ENCODE measurements at places on chromosomes 6 and 20.
A peak's percentile ranks its signal among the peaks of the same experiment; 100 is the strongest.

DNA sequence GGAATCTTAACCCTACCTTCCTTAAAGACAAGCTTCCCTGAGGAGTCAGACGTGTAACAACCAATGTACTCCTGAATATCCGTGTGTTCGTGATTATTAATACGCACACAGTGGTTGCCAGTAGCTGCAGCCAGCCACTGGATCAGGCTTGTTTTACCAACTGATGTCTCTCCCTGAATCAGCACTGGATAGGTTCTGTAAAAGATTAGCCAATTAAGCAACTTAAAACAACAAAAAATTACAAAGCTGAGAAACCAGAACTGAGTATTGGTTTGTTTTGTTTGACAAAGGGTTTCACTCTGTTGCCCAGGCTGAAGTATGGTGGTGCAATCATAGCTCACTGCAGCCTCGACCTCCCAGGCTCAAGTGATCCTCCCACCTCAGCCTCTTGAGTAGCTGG is 69.3 kb downstream of the MDN1 start:
- no peak for DNase-seq

DNA sequence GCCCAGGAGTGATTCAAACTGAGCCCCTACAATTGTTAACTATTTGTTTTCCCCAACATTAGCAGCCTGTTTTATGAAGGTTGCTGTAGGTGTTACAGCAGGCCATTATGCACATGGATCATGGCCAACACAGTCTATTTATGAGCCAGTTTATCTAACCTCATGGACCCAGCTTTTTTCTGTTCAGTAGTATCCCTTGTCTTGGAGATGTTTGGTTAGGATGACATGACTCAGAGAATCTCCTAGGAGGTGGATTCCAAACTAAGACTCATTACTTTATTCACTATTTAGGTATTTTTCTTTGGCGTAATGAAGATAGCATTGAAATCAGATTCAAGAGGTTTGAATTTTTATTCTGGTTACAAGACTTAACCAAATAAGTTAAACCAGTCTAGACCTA is 62.8 kb upstream of the TFB1M start:
- no peak for DNase-seq

GRCh38 chr20:46363874-46364669 is 42.3 kb downstream of the ELMO2 start:
- DNase-seq: peak; percentile 84

- no peak for DNase-seq
Observed at GRCh38 chr6:49849213-49849907, 17.0 kb downstream of the CRISP1 start.

- no peak for DNase-seq
Observed at GRCh38 chr6:110564703-110565421, 88.4 kb upstream of the SLC22A16 start.

- no peak for DNase-seq
Observed at GRCh38 chr6:116633685-116634084, 17.4 kb downstream of the RSPH4A start.

GRCh38 chr6:114055349-114055748 is 84.4 kb upstream of the HDAC2 start:
- DNase-seq: no peak

- DNase-seq: no peak
Observed at GRCh38 chr6:128067446-128068118, 166.7 kb upstream of the THEMIS start.

DNA sequence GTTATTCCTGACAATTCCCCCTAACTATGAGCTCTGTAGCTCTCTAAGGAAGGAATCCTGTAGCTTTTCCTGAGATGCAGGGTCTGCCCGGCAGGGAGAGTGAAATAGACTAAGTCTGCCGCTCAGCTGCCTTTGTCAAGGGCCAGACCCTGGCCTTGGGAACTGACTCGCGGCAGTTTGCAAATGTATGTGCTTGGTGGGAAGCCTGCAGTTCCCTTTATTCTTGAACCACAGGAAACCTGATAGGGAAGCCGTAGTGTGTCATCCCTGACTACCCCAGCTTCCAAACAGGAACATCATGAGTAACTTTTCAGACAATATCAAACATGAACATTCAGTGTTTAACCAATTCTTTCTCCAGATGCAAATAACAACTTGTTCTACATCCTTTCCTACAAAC is 78.7 kb upstream of the IFNGR1 start:
- DNase-seq: no peak

- DNase-seq: no peak
Observed at GRCh38 chr6:112787371-112787770, 440.2 kb downstream of the RFPL4B start.

- DNase-seq: no peak
Observed at GRCh38 chr6:125584468-125584939, 164.9 kb upstream of the HEY2 start.

DNA sequence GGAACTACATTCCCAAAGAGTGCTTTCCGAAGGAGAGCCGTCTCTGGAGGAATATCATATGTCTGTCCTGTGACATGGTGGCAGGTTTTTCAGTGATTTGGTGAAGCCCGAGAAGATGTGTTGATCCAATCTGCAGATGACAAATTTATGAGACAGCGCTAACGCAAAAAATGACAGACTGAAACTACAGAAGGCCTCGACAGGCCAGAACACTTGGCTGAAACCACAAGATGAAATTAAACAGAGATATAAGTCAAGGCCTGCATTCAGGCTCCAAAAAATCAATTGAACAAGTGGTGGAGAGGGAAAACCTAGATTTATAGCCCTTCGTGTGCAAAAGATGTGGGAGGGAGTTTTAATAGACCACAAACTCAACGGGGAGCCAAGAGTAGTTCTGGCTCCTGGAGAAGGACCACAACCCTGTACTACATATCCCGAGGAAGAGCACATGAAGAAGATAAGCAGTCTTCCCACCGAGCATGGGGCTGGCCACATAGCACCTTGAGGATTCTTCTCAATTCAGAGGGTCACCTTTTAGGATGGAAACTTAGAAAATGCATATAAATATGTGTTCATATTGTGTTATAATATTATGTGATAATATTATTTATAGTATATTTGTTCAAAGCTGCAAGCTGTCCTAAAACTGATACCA is 231.3 kb upstream of the PDE10A start:
- no peak for DNase-seq

GRCh38 chr6:72894091-72894490 is 272.2 kb downstream of the KCNQ5 start:
- no peak for DNase-seq

DNA sequence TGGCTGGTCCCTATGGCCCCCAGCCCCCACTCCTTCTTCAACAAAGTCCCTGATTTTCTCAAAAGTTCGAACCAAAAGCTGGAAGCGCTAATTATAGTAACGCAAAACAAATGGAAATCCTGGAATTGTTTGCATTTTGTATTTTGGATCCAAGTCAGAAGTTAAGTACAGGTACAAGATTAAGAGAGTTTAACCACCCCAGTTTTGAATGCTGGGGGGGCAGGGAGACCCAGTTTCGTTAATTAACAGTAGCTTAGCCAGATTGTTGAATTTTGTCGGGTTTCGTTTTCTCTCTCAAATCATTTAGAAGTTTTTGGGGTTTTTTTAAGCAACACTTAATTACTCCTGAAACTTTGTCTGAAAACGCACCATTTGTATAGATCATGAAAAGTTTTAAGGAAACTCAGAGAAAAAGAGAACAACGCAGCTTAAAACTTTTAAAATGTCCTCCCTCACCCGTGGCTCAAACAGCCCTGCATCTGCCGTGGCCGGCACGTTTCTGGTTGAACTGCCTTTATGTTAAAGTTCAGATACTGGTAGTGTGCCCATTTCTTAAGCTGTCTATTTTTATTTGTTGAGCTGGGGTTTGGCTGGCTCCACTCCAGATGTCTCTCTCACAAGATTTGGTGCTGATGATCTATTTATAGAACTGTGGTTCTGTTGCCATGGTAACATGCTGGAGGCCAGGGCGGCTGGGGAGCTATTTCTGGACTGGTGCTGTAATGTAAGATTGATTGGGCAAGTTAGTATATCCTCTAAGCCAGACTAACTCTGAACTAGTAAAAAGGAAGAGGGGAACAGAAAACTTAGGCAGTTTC is 55.0 kb downstream of the GNAS start:
- peak; percentile 55 for DNase-seq

DNA sequence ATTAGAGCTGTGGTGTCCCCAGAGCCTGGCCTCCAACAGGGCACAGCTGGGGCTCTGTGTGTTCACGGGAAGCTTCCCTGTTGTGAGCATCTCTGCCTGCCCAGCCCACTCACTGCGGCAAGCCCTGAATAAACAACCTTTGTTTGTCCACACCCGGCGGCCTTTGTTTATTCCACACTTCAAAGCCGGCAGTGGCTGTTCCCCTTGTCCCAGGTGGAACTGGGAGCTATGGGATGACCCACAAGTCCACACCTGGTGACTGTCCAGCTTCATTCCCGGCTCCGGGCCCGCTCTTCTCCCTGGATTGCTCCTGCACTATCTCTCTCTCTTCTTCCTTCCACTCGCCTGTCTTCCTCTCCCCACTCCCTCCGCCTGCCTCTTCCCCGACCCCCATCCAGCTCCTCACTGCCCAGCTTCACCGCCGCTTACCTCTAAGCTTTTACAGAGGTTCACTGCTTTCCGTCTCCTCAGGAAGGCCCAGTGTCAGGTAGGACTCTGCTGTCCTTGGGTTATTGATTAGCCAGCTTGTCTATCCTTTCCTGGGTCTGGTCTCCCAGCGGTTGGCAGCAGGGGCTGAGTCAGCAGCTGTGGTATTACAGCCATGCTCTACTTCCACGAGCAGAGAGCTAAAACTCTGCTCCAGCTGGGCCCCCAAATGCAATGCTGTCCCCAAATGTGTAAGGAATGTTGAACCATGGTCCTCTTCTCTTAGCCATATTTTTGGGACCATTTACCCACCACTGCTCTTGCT is 17.8 kb downstream of the DACT2 start:
- no peak for DNase-seq

DNA sequence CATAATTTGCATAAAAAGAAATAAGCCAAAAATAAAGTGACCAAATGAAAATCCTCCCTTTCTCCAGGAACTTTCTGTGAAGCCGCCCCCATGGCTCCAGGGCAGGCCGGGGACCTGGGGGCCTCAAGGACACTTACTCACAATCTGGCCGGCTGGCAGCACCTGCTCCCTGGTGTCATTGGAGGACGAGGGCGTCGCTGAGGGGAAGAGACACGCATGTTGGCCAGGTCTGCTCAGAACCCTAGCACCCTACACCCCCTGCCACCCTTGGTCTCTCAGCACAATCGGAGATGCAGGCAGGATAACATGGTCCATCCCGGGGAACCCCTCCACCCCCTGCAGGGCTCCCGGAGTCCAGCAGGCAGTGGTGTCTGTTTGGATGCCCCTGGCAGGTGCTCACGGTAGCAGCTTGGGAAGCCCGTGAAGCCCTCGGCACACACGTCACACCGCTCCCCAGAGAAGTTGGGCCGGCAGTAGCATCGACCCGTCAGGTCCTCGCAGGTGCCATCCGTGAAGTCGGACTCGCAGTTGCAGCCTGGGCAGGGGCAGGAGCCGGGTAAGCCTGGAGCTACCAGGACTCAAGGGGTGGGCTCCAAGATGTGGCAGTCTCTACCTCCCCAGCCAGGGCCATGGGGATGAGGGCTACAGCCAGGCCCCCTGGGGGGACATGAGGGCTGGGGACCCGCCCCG is 21.3 kb downstream of the LAMA5 start:
- no peak for DNase-seq

DNA sequence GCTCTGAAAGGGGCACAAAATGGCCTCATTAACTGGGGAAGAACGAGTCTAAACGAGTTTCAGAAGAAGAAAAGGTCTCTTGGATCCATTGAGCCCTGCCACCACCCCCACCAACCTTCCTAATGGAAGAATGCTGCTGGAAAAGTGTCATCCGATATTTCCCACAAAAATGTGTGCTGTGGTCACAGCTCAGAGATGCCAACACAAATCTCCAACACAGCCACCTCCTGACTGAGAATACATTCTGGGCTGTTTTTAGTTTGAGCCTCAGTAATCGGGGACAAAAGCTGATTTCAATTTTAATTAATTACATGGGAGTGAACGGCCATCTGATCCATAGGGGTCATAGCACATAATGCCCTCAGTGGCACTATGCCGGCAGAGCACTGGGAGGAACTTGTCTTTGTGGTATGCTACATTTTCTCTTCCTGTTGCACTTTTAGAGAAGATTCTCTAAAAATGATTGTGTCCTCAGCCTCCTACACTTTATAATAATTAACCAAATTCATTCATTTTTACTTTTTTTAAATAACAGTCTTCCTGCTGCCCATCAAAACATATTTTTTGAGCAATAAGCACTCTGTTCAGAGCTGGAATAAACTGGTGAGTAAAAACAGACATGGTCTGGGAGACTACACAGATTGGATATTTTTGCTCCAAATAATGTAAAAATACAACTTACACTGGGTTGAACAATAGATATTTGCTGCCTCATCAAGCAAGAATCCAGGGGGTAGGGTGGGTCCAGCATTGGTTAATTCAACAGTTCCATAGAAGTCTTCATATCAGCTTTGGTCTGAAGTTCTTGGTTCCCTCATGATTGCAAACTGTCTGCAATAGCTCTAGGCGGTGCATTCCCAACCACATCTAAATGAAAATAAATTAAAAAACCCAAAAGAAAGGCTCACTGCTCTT is 143.6 kb upstream of the TMEM170B start:
- no peak for DNase-seq

DNA sequence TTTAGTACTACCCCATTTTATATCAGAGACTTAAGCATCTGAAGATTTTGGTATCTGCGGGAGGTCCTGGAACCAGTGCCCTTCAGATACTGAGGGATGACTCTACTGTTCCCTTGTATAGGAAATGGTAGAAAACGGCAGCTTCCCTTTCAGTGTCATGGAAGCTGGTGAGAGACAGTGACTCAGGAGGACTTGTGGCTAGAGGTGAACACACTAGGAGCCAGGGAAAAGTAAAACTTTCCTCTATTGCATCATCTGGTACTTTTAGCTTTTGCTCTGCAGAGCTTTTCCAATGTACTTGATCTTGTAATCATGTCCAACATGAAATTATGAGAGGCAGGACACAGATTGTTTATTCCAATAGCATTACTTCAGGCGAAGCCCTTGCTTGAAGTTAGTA is 45.0 kb downstream of the RNF144B start:
- no peak for DNase-seq

GRCh38 chr20:1875183-1875554 is 20.0 kb upstream of the SIRPA start:
- DNase-seq: no peak

- no peak for DNase-seq
Observed at GRCh38 chr20:62309198-62309944, 6.6 kb downstream of the ADRM1 start.

DNA sequence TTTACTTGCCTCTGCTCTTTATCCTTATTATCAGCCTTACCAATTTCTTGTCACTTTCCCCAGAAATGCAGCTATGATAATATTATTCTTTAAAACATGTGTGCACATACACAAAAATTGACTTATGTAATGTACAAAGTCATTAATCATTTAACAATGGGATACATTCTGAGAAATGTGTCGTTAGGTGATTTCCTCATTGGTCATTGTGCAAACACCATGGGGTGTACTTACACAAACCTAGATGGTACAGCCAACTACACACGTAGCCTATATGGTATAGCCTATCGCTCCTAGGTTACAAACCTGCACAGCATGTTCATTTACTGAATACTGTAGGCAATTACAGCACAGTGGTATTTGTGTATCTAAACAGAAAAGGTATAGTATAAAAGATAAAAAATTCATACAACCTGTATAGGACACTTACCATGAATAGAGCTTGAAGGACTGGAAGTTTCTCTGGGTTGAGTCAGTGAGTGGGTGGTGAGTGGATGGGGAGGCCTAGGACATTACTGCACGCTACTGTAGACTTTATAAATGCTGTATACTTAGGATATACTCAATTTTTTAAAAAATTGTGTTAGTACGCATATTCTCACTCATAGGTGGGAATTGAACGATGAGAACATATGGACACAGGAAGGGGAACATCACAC is 56.9 kb downstream of the HIVEP1 start:
- DNase-seq: no peak
